Uterus (tissue), 4 donors: ENCODE measurements at places on chromosomes 3 and 15. TPM values are rescaled to one million over a fixed set of nuclear protein-coding genes. Genes with fewer than 3 reads are reported as not detected.

DNA sequence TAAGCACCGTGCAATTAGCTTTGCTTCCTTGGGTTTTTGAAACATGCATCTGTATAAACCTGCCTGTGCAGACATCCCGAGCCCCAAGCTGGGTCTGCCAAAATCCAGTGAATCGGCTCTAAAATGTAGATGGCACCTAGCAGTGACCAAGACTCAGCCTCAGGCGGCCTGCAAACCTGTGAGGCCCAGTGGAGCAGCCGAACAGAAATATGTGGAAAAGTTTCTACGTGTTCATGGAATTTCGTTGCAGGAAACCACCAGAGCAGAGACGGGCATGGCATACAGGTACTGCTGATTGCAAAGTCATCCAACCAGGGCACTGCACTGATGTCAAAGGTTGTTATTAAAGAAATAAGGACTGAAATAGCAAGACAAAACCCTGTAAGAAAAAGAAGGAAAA is 22.8 kb downstream of the KCNAB1 start:
- H3K4me3 ChIP-seq = no peak overlapping the region
- no peak for DNase-seq
- H3K27ac ChIP-seq = peak overlapping the region; percentile 28
- no peaks in the 10 kb centered on the region for H3K36me3 ChIP-seq
- no peaks in the 10 kb centered on the region for H3K27me3 ChIP-seq

DNA sequence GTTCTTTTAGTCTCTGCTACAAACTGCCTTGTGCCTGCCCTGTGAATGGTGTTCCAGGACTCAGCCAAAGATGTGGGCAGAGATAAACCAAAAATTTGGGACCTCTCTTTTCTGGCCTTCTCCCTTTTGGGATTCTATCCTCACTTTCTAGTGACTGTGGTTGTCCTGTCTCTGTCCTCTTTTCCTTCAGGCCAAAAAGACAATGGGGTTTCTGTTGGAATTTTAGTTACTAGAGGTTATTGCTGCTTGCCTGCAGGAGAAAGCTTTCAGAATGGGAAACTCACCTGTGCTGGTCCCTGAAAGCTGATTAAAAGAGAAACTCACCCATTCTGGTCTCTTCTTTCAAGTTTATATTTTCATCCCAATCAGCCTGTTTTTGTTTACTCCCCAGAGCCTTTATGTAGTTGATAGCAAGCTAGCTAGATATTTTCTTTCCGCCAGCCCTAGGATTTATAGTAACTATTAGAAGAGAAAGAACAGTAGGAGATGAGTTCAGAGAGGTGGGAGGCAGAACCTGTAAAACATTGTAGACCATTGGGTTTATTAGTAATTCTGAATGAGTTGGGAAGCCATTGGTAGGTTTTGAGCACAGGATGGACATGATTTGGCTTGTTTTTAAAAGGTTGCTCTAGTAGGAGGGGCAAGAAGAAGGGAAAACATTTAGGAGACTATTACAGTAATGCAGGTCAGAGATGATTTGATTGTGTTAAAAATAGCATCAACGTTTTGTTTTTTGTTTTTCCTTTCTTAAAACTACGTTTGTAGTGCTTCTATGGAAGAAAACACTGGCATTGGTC is 138.9 kb downstream of the TCF12 start:
- no peaks in the 10 kb centered on the region for H3K36me3 ChIP-seq
- H3K4me1 ChIP-seq = no peaks in the 10 kb centered on the region
- DNase-seq = no peak
- H3K27ac ChIP-seq = no peak overlapping the region
- no peak overlapping the region for H3K4me3 ChIP-seq

GRCh38 chr15:35603301-35603700 is 57.3 kb upstream of the DPH6 start:
- H3K4me3 ChIP-seq = no peak overlapping the region
- H3K36me3 ChIP-seq = no peaks in the 10 kb centered on the region
- H3K27ac ChIP-seq = no peak overlapping the region
- no peaks in the 10 kb centered on the region for H3K27me3 ChIP-seq

DNA sequence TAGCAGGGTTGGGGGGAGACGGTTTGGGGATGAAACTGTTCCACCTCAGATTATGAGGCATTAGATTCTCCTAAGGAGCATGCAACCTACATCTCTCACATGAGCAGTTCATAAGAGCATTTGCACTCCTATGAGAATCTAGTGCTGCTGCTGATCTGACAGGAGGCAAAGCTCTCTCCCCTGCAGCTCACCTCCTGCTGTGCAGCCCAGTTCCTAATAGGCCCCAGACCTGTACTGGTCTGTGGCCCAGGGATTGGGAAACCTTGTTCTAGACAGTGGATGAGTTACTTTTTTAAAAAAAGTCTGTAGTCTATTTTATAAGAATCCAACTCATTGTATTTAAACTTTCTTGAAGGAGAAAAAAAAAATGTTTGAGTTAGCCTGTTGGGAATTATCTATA is 100.0 kb downstream of the HHLA2 start:
- H3K36me3 ChIP-seq = no peaks in the 10 kb centered on the region
- DNase-seq = no peak
- no peak overlapping the region for H3K27ac ChIP-seq
- no peaks in the 10 kb centered on the region for H3K27me3 ChIP-seq
- no peaks in the 10 kb centered on the region for H3K4me1 ChIP-seq
- H3K4me3 ChIP-seq = no peak overlapping the region

DNA sequence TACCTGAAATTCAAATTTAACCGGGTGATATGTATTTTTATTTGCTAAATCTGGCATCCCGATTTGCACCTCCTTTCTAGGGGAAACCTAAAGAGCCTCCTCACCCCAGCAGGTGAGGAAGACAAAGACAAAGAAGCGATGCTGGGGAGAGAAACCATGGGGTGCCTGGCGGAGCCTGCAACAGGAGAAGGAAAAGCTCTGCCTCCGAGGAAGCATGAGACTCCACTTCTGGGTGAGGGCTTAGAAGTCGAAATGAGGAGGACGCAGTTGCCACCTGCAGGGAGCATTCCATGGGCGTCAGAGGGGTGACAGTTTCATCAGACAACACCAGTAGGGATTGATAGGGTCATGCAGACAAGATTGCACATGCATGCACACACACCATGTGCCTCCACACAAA is 30.5 kb upstream of the LYZL4 start:
- no peak overlapping the region for H3K27ac ChIP-seq
- H3K36me3 ChIP-seq = no peaks in the 10 kb centered on the region
- H3K4me3 ChIP-seq = no peak overlapping the region
- DNase-seq = no peak

- DNase-seq = no peak
- H3K27me3 ChIP-seq = no peaks in the 10 kb centered on the region
- no peak overlapping the region for H3K27ac ChIP-seq
- H3K4me3 ChIP-seq = no peak overlapping the region
Measured at GRCh38 chr15:36478561-36478960, 100.9 kb upstream of the CDIN1 start.

DNA sequence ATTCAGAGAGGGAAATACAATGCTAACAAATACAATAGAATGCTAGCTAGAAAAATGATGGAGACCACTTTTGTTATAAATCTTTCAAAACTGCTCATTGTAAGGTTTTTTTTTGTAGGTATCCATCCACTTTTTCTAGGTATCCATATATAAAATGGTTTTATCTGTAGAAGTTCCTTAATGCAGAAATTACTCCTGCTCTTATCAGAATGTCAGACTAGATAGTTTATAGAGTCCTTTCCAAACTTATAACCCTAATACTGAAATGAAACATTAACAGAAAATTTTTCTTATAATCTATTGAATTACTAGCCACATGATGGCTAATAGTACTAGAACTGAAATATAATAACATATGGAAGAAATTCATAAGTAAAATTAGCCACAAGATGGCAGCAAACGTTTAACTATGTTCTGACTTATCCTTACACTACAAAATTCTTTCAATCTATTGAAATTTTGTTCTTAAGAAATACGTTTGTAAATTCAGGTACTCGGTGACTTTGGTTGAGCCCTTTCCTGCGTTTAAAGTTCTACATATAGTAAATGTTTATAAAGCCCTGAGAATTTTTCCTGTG is 58.5 kb downstream of the ECT2 start:
- no peak overlapping the region for H3K27ac ChIP-seq
- no peaks in the 10 kb centered on the region for H3K36me3 ChIP-seq
- H3K27me3 ChIP-seq = no peaks in the 10 kb centered on the region
- H3K4me3 ChIP-seq = no peak overlapping the region
- DNase-seq = no peak

- no peaks in the 10 kb centered on the region for H3K4me1 ChIP-seq
- no peak overlapping the region for H3K4me3 ChIP-seq
- H3K27me3 ChIP-seq = no peaks in the 10 kb centered on the region
- no peaks in the 10 kb centered on the region for H3K36me3 ChIP-seq
Measured at GRCh38 chr3:75631541-75631940, 32.6 kb upstream of the FRG2C start.

DNA sequence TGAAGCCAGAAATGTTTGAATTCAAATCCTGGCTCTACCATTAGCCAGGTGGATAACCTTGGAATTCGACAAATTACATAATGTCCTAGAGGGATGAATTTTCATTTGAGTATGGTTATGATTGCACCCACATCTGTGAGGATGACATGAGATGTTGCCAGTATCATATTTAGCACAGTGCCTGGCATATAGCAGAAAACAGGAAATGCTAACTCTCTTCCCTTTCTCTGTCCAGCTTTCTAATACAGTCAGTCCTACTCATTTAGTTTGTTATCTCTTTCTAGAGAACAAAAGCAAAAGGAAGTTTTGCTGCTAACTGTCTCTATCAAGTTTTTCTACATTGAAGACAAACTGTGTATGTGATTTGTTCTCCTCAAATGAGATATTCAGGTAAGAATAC is 231.7 kb downstream of the CPNE4 start:
- H3K27ac ChIP-seq = no peak overlapping the region
- no peaks in the 10 kb centered on the region for H3K36me3 ChIP-seq
- H3K27me3 ChIP-seq = no peaks in the 10 kb centered on the region
- H3K4me3 ChIP-seq = no peak overlapping the region
- no peak for DNase-seq

DNA sequence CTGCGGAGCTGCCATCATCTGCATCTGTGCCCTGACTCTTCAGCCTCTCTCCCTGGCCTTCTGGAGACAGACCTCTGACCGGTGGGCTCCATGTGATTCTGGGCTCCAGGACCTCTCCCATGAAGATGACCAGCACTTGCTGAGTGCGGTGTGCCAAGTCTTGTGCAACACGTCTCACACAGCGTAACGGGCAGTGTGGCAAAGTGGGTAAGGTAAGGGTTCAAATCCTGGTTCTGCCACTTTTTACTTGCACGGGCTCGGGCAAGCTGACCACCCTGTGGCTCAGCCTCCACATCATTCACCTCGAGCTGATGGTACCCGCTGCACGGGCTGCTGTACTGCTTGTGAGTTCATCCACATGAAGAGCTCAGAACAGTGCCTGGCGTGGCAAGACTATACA is 6.5 kb upstream of the SYNM start:
- H3K36me3 ChIP-seq = no peaks in the 10 kb centered on the region
- H3K4me3 ChIP-seq = no peak overlapping the region
- H3K27ac ChIP-seq = no peak overlapping the region
- no peaks in the 10 kb centered on the region for H3K27me3 ChIP-seq

DNA sequence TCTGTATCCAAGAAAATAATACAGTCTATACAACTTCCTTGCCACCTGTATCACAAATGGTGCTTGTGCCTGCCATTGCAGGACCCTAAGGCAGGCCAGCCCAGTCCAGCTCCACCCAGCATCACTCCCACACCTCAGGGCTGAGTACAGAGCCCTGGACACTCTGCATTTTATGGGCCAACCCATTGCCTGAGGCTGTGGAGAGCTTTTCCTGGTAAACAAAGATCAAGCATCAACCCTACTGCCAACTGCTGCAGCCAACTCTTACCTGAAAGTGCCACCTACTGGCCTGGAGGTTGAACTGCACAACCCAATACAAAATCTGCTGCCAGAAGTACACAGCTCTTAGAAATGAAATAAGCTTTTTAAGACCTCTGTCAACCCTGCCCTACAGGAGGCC is 1082.2 kb downstream of the NAALADL2 start:
- no peaks in the 10 kb centered on the region for H3K36me3 ChIP-seq
- no peak overlapping the region for H3K4me3 ChIP-seq
- H3K27ac ChIP-seq = no peak overlapping the region
- DNase-seq = no peak
- H3K4me1 ChIP-seq = no peaks in the 10 kb centered on the region

- H3K27ac ChIP-seq = no peak overlapping the region
- no peaks in the 10 kb centered on the region for H3K36me3 ChIP-seq
- DNase-seq = no peak
- no peak overlapping the region for H3K4me3 ChIP-seq
- H3K4me1 ChIP-seq = no peaks in the 10 kb centered on the region
Measured at GRCh38 chr3:28590216-28590615, 241.6 kb upstream of the AZI2 start.

GRCh38 chr3:112117841-112118571 is 15.0 kb downstream of the GCSAM start:
- no peaks in the 10 kb centered on the region for H3K36me3 ChIP-seq
- H3K4me1 ChIP-seq = no peaks in the 10 kb centered on the region
- H3K4me3 ChIP-seq = no peak overlapping the region
- no peaks in the 10 kb centered on the region for H3K27me3 ChIP-seq

DNA sequence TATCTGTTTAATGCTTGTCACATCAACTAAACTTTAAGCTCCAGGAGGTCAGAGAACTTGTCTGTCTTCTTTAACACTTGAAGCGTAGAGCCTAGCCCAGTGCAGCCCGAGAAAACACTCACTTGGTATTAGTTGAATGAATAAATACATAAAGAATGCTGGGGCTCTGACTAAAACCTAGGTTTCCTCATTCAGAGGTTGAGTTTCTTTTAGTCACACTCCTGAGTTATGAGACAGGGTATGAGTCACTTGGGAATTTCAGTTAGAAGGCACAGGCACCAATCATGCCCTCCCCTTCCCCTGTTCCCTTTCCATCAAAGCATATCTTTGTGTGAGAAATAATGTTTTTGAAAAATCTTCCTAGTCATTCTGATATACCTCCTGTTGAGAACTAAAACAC is 589.8 kb upstream of the DPPA4 start:
- no peak overlapping the region for H3K27ac ChIP-seq
- H3K4me1 ChIP-seq = no peaks in the 10 kb centered on the region
- no peak for DNase-seq
- H3K4me3 ChIP-seq = no peak overlapping the region
- H3K27me3 ChIP-seq = no peaks in the 10 kb centered on the region

The NPAP1 gene
- not detected for total RNA-seq

The FEZF2 gene
- total RNA-seq = not detected

The CLDN18 gene
- not detected for total RNA-seq

The SLC22A13 gene
- not detected for total RNA-seq

The PIF1 gene
- 0.24 TPM for total RNA-seq

The PHC3 gene
- total RNA-seq = 28.5 TPM
